Stimulated activated memory B cell treated with anti-CD40 and anti-IgM and Interleukin-4, amounts not matched to agents 10 μg/mL and 1 μg/mL and 100 μg/mL, for 72 hours (primary cell): ENCODE measurements at places on chromosomes 3 and 15.

DNA sequence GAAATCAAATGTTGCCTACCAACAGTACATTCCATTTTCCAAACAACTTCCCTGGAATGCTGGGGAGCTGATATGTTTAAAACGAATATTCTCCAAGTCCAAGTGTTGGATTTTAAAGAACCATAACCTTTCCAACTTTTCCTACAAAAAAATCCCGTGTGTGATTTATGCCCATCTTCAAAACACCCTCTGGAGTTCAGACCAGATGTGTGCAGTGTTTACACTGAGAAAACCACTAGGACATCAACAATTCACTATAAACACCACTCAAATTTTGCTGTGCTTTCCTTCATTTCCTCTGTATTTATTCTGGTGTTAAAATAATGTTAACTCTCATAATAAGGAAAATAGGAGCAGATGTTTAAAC is 2.4 kb downstream of the VGLL4 start:
- ATAC-seq: no peak

DNA sequence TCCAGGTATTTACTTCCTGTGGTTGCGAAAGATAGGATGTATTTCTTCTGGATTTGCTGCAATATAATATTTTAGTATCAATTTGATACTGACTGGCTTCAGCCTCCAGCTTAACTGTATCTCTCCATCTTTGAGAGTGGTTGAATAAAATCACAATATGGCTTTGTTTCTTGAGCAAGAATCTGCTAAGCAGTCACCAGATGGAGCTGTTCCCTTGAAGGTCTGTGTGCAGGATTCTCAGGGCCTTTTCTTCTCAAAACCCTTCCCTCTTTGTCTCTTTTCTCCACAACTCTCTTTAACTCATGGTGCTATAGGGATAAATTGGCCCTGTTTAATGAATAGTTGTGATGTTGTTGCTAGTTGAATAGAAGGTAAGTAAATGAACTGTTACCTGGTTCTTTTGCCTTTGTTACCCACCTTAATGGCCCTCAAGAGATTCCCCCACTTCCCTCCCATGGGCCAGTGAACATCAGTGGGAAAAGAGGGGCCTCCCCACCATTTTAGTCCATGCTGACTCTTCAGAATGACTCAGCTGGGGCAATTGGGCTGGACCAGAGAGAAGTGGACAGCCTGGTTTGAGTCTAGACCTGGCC is 34.8 kb upstream of the RAB6B start:
- ATAC-seq: no peak

GRCh38 chr3:73060302-73060723 is 1.1 kb upstream of the EBLN2 start:
- ATAC-seq: no peak

GRCh38 chr15:95290176-95290974 is 1040.1 kb upstream of the NR2F2 start:
- ATAC-seq: no peak

DNA sequence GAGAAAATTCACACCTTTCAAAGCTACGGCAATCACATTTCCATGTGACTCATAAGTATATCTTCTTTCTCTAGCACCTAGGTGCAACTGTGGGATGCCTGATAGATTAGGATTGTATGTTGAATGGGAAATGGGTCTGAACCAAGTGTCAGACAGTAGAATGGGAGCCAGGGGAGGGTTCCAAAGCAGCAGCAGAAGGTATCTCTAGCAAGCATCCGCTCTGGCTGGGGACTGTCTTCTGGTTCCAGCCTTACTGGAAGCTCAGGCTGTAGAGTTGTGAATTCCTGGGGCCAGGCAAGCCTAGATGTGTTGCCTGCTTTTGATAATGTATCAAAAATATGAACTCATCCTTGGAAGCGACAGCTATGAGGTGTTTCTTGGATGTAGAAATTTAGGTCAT is 2.1 kb upstream of the CHL1 start:
- no peak for ATAC-seq
